ENCODE measurements at places on chromosomes 7 and 10.

- DNase-seq, result no peak
These were observed 20.4 kb upstream of the TBRG4 start for GRCh38 chr7:45131891-45132290.

- DNase-seq, result no peak
These were observed 127.8 kb upstream of the NPSR1 start for GRCh38 chr7:34530259-34530658.

GRCh38 chr10:24239289-24240040, 30.5 kb downstream of the KIAA1217 start:
- DNase-seq, result no peak

GRCh38 chr10:95796504-95796903, 40.5 kb downstream of the ENTPD1 start:
- no peak for DNase-seq

GRCh38 chr7:1463676-1464223, 4.5 kb upstream of the MICALL2 start:
- peak; percentile 31 for DNase-seq

- DNase-seq, result no peak
These were observed 447.3 kb upstream of the GHITM start for GRCh38 chr10:83691791-83692596.

DNA sequence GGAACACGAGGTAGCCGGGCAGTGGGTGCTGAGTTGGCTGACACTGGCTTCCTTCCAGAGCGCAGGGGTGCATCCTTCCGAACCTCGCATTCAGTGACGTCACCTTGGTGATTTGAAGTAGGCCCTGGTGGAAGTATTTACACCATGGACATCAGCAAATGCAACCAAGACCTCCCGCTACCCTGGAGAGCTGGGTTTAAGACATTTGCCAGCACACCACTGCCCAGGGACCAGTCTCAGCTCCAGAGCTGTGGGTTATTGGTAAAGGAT, 106.4 kb upstream of the GPR26 start:
- no peak for DNase-seq

DNA sequence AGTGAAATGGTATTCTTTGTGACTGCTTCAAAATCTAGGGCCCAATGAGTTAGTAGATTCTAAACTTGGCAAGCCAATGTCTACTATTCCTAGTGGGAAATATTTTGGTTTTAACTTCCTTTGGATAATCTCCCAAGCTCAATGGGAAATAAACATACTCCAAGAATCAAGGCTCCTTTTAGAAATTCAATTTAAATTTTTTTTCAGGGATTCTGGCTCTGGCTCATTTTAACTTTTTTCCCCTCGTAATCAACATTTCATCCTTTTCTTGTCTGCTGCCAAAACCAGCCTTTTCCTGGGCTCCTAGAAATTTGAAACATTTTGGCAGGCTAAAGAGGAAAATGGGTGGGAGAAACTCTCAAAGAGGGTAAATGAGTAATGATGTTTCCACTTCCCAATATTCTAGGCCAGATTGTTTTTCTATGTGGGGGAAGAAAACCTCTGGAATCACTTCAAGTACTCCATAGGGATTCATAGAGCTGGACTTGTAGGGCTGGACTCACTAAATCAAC, 85.6 kb upstream of the AGR3 start:
- no peak for DNase-seq

DNA sequence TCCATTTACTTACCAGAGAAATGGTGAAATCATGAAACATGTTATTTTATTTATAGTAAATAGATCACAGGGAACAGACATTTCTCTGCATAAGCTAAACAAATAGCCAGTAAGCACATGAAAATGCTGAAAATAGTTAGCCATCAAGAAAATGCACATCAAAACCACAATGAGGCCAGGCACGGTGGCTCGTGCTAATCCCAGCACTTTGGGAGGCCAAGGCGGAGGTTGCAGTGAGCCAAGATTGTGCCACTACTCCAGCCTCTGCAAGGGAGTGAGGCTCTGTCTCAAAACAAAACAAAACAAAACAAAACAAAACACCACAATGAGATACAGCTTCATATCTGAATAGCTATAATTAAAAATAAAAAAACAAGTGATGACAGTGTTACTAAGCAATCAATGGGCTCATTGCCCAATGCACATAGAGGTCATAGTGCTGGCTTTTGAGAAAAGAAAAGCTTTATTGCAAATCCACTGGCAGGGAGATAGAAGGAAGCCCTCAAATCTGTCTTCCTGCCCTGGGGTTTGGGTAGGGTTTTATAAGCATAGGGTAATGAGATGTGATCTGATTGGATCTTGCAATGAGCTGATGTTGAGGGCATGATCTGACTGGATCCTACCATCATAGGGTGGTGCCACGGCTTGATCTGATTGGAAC, 16.2 kb downstream of the CSTF2T start:
- no peak for DNase-seq

Measured in HT-29 (cell line).